Activated CD4-positive, alpha-beta T cell treated with anti-CD3 and anti-CD28 coated beads, Interleukin-2, amount 50 U/mL, for 24 hours (primary cell): ENCODE measurements at places on chromosomes 1 and 21.

DNA sequence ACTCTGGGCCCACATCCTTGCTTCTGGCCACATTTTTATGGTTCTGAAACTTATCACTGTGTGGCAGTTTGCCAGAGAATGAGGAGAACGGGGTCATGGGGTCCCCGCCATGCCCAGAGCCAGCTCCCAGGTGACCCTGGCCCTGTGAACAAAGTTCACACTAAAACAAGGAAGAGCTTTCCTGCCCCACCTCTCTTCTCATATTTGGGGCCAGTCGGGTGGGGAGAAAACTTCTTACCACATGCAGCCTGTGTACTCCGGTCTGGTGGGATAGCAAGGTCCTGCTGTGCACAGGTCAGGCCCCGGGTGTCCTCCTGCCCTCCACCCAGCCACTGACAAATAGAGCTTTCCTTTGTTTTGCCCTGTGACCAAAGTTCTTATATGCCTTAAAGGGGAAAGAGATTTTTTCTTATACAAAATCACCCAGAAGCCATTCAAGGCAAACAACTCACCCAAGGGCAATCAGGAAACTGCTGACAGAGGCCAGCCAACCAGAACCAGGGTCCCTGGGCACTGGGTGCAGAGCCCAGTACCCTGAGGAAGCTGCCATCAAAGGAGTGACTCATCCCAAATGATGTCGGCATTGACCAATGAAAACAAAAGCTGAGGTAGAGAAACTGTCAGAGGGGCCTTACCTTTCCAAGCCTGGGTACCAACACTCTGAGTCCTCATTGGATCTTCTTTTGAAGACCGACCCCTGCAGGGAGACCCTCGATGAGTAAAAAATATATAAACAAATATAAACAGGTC is 53.6 kb downstream of the OLIG1 start:
- no peak for DNase-seq

DNA sequence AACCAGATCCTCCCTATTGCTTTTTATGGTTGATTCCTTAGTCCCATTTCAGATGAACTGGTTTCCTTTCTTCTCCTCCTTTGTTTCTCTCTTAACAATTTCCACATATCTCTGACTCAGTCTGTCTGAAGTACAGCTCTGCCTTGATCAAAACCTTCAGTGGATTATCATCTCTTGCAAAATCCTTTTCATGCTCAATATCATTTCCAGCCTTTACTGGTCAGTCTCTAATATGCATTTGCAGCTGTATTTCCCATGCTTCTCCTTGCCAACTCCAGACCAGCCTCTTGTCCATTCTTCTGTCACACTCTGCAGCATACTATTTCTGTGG is 72.2 kb downstream of the SNX7 start:
- DNase-seq, result no peak

GRCh38 chr1:173914366-173914871 is 2.7 kb downstream of the SERPINC1 start:
- DNase-seq, result no peak

DNA sequence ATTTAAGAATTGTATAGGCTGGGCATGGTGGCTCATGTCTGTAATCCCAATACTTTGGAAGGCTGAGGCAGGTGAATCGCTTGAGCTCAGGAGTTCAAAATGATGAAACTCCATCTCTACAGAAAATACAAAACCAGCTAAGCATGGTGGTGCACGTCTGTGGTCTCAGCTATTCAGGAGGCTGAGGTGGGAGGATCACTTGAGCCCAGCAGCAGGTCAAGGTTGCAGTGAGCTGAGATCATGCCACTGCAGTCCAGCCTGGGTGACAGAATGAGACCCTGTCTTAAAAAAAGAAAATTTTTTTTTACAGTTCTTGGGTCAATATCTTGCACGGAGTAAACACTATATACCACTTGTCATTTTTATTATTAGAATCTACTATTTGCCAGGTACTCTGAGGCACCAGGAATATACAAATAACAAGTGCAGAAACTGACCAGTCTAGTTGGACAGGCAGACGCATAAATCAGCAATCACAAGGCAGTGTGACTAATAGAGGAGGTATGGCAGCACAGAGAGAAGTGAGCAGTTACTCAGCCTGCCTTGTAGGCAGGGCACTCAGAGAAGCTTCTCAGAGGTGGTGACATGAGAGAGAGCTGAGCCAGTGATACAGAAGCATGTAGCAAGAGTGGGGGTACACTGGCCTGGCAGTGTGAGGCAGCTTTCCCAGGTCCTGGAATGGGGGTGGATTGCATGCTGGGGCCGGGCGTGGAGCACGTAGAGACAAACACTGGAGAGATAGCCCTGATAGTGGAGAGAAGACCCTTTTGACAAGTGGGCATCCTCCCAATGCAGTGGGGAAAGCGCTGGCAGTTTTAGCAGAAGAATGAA is 8.0 kb downstream of the PHLDA3 start:
- no peak for DNase-seq

- no peak for DNase-seq
These were observed 20.0 kb upstream of the EPHA2 start for GRCh38 chr1:16175610-16176553.

DNA sequence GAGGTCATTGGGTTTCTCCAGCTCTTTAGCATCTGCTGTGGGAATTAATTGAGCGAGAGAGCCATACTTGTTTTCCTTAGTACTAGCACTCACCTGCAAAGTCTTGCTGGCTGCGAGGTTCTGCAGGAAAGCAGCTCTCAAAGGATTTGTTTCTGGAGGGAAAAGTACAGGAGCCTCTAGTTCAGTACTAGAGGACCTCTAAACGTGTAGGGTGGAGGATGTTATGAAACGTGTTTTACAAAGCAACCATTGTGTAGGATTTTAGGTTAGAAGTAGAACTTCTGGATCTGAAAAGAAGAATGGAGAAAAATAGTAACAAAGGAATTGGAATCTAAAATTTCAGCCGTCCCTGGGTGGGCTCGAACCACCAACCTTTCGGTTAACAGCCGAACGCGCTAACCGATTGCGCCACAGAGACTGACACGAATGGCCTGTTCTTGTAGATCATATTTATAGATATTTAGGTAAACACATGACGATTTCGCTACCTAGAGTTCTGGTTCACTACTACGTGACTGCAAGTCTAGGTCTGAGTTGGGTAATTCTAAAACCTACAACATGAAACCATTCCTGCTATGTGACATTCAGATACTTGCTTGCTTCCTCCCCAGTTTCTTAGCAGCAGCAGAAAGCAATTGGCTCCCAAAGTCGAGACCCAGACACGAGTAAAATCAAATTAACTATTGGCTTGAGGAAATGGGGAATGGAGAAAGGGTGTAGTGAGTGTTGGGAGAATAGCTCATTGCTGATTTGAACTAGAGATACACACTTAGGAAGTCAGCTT is 60.2 kb upstream of the CFAP126 start:
- DNase-seq, result no peak

- DNase-seq, result no peak
These were observed 131.0 kb upstream of the C1orf105 start for GRCh38 chr1:172289448-172289847.

DNA sequence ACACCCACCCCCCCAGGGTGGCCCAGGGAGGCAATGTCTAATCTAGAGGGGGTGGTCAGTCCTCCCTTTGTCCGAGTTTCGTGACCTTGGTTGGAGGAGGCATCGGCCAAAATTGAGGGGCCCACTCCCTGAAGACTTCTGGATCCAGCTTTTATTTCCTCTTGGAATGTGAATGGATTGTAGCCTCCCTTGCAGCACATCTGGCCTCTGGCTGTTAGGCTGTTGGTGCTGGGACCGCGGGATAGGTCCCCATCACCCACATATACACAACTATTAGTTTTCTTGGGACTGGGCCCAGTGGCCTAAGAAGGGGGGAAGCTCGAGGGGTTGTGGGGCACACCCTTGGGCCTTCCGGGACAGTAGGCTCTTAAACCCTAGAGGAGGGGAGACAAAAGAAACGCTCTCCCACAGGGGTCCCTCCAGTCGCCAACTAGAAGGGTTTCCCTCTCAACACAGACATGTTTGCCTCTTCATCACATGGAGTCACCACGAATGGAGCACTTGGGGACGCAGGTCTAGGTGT is 2.5 kb downstream of the LHX4 start:
- no peak for DNase-seq

DNA sequence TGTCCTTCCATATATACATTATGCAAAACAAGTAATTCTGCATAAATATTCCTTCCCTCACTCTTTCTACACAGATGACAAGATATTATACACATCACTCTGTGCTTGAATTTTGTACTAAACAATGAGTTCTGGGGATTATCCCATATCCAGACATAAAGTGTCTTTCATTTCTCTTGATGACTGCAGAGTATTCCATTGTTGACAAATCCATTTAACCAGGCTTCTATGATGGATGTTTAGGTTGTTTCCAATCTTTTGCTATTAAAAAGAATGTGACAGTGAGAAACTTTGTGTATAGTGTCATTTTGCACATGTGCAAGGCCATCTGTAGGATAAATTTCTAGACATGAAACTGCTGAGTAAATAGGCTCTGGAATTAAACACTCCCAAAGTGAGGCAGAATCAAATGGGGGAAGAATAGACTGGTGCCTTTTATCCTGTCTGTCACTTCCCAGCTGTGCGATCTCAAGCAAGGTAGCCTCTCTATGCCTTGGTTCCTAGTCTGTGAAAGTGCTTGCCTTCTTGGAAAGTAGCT is 29.9 kb upstream of the ATP2B4 start:
- no peak for DNase-seq

DNA sequence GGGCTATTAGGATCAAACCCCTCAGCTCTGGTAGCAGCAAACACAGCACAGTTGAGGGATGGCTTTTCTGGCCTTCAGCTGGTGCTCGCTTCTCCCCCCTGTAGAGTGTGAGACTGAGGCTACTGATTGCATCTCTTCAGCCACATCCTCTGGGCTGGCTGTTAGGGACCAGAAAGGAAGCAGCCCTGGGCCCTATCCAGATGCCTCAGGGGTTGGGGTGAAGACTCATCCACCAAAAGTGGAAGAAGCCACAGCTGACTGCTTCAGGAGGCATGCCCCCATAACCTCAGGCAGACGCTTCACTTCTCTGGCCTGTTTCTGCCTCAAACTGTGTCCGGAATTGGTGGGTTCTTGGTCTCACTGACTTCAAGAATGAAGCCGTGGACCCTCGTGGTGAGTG is 6.2 kb upstream of the TMEM200B start:
- no peak for DNase-seq

- DNase-seq, result no peak
These were observed 3.1 kb upstream of the BCL10 start for GRCh38 chr1:85279458-85280080.

- no peak for DNase-seq
These were observed 2.5 kb downstream of the PRDX6 start for GRCh38 chr1:173479649-173480048.

GRCh38 chr1:61436491-61437120 is 288.3 kb downstream of the TM2D1 start:
- DNase-seq, result no peak

GRCh38 chr1:27664291-27664690 is 7.7 kb downstream of the IFI6 start:
- DNase-seq, result no peak

GRCh38 chr21:44262338-44263056 is 800 bp upstream of the DNMT3L start:
- DNase-seq, result no peak

DNA sequence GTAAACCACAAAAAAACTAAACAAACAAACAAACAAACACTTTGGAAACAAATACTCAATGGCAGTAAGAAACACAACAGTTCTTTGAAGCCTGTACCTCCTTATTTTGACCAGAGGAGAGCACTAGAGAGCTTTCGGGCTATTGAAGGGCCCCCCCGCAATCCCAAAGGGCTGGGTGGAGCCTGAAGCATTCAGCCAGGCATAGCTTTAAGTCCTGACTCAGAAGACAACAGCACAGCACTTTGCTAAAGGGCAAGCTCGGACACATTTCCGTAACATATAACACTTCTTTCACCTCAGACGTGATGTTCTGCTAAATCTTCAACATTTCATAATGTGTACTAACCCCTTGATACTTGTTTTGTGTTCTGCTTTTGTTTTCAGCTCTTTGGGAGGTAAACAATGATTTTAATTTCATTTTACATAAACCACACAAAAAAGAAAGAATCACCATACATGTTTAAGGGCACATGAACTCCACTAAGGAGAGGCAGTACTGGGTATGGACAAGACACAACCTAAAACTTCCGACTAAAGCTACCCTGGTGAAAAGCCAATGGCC is 9.7 kb upstream of the SHCBP1L start:
- DNase-seq, result no peak

- DNase-seq, result no peak
These were observed 3.6 kb upstream of the INAVA start for GRCh38 chr1:200890818-200891773.

- DNase-seq, result no peak
These were observed at the start of gene TFAP2E for GRCh38 chr1:35573198-35574124. TSS of gene TFAP2E (plus strand) at chr1:35573314. CDS start at chr1:35573578, 264 bp downstream.

DNA sequence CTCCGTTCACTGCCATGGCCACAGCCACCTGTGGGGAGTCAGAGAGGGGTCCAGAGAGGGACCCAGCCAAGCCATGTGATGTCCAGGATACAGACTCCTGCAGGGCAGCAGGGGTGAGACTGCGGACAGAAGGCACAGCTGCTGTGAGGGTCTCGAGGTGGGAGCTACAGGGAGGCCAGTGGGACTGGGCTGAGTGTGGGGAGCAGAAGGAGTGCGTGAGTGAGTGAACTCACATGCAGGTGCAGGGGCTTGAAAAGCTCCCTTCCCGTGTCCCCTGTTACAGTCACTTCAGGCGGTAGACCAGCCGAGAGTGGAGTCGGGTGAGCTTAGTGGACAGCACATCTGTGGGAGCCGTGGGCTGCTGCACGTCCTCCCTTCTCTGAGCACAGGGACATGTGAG is 42.4 kb downstream of the S100B start:
- DNase-seq, result no peak

GRCh38 chr1:41442697-41443251 is 41.7 kb downstream of the EDN2 start:
- no peak for DNase-seq

GRCh38 chr1:32393136-32393535 is 1.1 kb downstream of the BSDC1 start:
- no peak for DNase-seq

GRCh38 chr1:59570524-59570923 is 244.2 kb upstream of the HOOK1 start:
- no peak for DNase-seq

DNA sequence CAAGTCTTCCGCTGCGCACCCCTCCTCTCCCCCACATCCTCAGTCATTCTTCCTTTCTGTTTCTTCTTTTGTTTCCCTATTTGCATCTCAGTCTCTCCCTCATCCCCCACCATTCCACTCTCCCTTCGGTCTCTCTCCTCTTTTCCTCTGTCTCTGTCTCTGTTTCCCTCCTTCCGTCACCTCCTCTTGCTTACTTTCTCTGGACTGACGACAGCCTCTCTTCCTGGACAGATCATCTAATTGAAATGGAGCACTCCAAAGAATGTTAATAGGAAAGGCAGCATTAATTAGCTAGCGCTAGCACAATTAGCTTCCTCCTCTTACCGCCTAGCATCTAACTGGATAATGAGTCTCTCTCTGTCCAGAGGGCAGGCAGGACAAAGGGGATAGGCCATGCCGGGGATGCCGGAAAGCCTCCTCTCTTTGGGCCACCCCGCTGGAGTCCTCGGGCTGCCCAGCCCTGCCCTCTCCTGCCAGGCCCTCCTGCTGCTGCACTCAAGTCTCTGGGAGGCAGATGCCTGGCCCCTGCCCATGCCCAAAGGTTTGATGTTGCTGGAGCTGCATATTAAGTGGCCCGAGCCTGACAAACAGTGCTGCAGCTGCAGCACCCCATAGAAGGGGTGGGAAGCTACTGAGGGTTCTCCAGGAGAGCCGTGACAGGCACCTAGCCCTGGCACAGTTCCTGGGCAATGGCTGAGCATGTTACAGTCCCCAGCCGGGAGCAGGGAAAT is 20.8 kb downstream of the DISP3 start:
- no peak for DNase-seq

GRCh38 chr1:110370827-110371226 is 20.0 kb downstream of the SLC16A4 start:
- no peak for DNase-seq
